Cortex of kidney (tissue), 1 donor: ENCODE measurements at places on chromosomes 16 and 17.

DNA sequence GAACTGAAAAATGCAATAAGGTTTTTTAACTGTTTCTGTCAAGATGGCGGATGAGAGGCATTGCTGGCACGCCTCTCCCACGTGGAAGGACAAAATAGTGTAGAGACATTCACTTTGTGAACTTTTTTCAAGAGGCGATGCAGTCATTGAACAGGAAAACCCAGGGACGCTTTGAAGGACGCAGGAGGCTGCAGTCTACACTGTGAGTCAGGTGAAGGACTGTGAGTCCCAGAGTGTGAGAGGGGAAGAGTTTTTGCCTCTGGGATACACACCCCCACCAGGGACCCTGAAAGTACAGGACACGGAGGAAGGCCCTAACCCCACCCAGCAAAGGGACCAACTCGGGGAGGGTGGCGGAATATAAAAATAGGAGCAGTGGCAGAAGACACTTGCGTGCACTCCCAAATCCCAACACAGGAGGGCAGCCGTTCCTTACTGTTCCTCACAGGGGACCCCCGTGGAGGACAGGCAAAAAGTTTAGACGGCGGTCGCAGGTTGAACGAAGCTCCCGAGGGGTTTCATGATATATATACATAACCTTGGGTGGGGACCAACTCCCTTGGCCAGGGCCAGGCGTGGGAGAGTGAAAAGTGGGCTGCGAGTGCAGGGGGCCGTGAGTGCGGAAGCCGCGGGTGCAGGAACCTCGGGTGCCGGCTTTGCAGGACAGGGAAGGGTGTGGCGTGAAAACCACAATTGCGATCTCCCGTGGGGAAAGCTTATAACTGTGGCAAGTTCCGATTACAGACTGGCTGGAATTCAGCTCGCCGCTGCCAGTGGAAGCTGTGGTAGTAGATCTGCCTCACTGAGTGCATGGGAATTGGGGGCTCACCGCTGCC lies 82.0 kb upstream of the ALOX12 start:
- no peak for DNase-seq

- no peak for DNase-seq
Measured at GRCh38 chr16:75121949-75122568, 5.5 kb upstream of the LDHD start.

DNA sequence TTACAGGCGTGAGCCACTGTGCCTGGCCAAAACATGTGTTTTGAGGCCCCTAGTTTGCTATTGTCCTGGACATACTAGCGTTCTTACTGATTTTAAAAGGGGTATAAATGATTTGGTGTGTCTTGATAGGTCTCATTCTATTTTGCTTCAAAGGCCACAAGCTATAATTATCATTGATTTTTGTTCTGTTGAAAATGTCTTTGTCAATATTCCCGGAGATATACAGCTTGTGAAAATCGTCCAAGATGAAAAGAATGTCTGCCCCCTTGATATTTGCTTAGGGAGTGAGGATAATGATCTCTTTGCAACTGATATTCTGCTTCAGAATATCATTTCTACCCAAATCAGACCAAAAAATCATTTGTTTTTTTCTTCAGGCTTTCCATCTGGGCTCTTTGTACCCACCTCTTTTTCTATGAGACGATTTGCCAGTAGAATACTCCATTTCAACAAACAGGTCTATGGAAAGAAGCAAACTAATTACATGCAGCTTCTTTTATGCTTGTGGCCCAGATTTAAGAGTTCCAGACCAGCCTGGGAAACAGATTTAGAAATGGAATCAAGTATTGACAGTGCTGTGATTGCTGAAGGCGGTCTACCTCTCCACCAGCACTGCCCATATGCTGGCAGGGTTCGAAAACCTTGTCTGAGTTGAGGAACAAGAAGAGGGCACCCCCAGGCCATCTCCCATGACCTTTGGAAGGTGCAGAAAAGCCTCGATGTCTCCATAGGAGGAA lies 14.1 kb upstream of the ST6GALNAC1 start:
- no peak for DNase-seq

DNA sequence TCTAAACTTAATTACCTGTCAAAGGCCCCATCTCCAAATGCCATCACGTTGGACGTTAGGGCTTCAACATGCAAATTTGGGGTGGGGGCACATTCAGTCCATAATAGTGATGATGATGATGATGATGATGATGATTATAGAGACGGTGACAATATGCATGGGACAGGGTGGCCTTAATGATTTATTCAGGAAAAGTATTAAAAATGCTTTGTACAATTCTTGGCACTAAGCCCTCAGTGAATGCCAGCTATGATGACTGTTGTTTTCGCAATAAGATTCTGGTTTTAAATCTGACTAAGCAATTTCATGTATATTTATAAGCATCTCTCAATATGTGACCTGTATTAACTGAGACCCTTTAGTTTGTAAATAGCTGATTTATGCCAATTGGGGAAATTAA lies 106.3 kb downstream of the C16orf95 start:
- no peak for DNase-seq
